ENCODE measurements at places on chromosomes 16 and 17. TPM values are rescaled to one million over a fixed set of nuclear protein-coding genes. Genes with fewer than 3 reads are reported as not detected.
A peak's percentile ranks its signal among the peaks of the same experiment; 100 is the strongest.

GRCh38 chr17:1880851-1881630 lies 51.2 kb downstream of the RPA1 start:
- DNase-seq: no peak

DNA sequence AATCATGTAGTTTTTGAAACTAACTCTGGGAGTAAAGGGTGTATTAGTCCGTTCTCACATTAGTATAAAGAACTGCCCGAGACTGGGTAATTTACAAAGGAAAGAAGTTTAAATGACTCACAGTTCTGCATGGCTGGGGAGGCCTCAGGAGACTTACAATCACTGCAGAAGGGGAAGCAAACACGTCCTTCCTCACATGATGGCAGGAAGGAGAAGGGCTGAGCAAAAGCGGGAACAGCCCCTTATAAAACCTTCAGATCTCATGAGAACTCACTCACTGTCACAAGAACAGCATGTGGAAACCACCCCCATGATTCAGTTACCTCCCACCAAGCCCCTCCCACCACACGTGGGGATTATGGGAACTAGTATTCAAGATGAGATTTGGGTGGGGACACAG lies 256.5 kb upstream of the TNRC6C start:
- DNase-seq: no peak

DNA sequence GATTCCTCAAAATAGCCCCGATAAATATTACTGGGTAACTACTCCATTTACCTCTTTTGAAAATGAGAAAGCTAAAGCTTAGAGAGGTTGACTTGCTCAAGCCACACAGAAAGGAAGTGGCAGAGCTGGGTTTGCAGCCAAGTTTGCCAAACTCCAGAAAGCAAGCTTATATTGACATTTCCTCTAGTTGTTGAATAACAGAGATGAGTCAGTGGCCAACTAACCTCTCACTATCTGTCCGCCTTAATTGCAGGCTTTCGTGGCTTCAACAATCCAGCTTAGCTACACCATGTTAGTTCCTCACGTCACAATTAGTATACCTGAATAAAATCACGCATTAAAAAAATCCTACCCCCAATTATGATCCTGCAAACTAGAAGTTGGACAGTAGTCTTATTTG lies 151.7 kb downstream of the CNTNAP4 start:
- peak; percentile 5 for DNase-seq

The TK1 gene
- 190 TPM for total RNA-seq

The OR1E1 gene
- not detected for total RNA-seq

The KCNH4 gene
- 0.37 TPM for total RNA-seq

The EXOC3L1 gene
- total RNA-seq: 0.72 TPM

DNA sequence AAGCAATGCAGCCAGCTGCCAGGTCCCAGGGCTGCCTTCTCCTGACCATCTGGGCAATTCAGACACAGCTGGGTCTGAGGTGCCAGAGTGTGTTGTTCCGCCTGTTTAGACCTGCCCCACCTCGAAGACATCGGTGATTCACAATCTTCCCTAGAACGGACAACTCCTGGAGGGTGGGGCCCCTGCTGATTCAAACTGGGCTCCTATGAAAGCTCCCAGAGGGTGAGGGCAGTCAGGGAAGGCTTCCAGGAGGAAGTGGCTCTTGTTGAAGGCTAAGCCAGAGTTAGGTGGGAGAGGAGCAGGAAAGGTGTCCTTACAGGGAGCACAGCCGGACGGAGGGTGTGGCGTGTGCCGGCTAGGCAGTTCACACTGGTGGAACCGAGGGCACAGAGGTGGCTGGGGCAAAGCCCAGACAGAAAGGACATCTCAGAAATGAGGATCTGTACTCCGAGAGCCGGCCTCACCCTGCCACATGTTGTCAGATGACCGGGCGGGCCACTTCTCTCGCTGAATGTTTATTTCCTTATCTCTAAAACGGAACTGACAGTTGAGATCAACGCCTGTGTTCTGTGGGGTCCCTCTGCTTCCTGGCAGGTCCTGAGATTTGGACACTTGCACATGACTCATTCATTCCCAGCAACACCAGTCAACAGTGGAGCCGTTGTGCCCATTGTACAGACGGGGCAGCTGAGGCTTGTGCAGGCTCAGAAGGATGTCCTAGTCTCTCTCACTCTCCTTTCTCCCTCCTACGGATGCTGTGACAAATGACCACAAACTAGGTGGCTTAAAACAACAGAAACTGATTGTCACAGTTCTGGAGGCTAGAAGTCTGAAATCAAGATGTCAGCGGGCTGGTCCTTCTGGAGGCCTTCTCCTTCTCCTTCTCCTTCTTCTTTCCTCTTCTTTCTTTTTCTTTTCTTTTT lies 26.9 kb upstream of the LITAF start:
- no peak for DNase-seq

GRCh38 chr17:59601130-59601529 lies 18.6 kb upstream of the CLTC start:
- no peak for DNase-seq

The CMTM2 gene
- not detected for total RNA-seq

DNA sequence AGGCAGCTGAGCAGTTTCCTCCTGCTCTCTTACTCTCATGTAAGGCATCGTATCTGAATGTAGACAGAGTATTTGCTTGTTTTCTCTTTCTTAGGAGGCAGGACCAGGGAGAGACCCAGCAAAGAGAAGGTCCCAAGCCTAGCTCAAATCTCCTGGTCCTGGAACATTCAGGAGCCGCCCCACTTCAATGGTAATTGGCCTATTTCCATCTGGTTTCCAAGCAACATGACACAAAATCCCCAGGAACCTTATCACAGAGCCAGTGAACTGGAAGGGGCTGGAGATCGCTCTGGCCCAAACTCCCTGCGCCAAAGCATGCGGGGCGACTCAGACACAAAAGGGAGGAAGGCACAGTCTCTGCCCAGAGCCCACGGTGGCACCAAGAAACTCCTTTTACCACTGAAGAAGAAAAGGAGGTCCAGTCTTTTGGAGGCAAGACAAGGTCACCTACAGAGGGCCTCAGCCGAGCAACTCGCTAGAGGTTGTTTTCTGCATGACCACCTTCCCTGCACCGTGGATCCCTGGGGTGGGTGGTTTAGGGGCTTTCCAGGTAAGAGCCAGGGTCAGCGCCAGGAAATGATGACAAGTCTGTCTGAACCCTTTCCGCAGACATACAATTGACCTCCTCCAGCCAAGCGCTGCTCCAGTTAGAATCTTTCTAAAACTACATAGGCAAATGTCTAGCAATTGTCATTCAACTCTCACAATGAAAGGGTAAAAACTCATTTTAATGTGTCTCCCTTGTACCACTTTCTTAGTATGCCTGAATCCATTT lies 394.7 kb downstream of the SOX9 start:
- DNase-seq: no peak

- DNase-seq: peak; percentile 29
These were observed 11.7 kb downstream of the SAMD14 start for GRCh38 chr17:50118076-50118827.

- no peak for DNase-seq
These were observed 348 bp upstream of the FTSJ3 start for GRCh38 chr17:63827801-63828221.

GRCh38 chr17:45755050-45755449 lies 29.1 kb upstream of the CRHR1 start:
- DNase-seq: no peak

GRCh38 chr17:47810200-47810821 lies 11.3 kb downstream of the OSBPL7 start:
- peak; percentile 100 for DNase-seq

The GAS2L2 gene
- not detected for total RNA-seq

The ENGASE gene
- total RNA-seq: 52.5 TPM

- no peak for DNase-seq
These were observed 22.5 kb upstream of the CMTR2 start for GRCh38 chr16:71311553-71312158.

- no peak for DNase-seq
These were observed 20.5 kb downstream of the DEXI start for GRCh38 chr16:10921536-10922327.

The VASN gene
- 2.8 TPM for total RNA-seq

GRCh38 chr17:48960834-48961515 lies 7.4 kb downstream of the GIP start:
- peak; percentile 41 for DNase-seq

DNA sequence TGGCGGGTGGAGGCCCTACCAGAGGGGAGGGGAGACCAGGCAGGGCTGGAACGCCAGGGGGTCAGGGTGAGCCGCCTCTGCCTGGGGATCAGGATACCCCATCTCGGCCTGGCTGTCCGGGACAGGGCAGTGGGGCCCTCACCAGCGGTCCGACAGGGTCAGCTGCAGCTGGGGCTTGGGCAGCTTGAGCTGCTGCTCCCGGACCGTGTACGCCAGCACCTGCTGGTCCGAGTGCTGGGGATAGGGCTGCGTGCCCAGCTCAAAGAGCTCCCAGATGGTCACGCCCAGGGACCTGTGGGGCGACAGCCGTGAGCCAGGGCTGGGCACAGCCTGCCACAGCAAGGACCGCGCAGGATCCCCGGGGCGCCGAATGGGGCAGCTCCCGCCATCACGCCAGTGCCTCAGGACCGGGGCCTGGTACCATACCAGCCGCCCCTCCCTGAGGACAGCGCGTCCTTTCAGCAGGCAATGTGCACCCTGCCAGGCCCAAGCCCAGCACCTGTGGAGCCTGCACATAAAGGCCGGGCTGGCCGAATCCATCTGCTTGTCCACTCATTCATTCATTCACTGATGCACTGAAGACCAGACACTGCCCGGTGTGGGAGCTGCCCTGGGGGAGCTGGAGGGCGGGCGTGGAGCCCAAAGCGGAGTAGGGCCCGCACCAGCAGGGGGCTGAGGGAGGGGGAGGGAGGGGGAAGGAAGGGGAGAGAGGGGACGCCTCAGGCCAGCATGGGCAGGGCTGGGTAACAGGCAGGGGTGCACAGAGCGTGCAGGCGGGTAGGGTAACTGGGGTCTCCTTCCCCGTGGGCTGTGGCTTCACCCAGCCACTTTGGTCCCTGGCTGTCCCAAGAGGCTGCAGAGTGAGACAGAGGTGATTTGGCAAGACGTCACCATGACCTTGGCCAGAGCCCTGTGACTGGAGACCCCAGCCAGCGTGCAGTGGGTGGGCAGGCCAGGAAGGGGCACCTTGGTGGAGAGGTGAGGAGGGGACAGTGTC lies 42.0 kb upstream of the PVALEF start:
- no peak for DNase-seq

DNA sequence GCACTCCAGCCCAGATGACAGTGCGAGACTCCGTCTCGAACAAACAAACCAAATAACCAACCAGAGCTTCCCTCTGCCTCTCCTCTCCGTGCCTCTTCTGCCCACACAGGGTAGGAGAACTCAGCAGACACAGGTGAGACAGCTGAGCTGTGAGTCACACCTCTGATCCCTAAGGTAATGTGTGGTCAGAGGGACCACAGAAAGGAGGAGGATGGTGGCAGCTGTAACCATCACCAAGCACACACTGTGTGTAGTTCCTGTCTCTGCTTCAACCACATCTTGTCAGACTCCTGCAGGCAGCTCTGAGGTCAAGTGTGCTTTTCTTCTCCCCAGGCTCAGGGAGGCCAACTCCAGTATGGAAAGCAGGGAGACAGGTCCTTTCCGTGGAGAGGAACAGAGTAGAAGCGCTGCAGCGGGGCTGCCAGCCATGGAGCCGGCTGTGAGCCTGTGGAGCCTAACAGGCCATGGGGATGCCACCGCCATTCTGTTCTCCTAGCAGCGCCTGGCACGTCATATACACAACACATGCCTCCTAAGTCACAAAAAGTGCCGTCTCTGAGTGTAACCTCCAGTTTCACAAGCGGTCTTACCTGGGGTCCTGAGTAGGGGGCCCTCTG lies 7.1 kb downstream of the NUDT16L1 start:
- no peak for DNase-seq

The KIF2B gene
- total RNA-seq: not detected

The ZNF423 gene
- 0.20 TPM for total RNA-seq

DNA sequence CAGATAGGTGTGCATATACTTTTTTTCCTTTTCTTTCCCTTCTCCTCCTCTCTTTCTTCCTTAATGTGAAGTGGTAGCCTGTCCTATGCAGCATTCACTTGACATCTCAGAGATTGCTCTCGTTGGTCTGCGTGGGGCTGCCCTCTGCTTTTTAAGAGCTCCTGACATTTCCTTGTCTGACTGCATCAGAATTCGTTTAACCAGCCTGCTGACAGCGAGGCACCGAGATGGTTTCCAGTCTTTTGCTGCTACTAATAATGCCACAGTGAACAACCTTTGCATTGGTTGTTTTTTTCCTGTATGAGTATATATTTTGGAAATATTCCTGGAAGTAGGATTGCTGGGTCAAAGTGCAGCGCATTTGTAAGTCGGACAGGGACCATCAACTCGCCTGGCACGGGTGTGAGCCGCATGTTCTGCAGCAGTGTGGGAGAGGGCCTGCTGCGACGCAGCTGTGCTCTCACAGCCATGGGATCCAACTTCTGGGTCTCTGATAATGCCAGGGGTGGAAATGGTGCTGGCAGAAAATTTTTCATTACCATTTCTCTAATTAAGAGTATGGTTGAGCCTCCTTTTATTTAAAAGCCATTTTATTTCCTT lies 154.3 kb downstream of the SNX29 start:
- no peak for DNase-seq

The PRSS36 gene
- total RNA-seq: 1.4 TPM

The ACSM2A gene
- total RNA-seq: not detected

DNA sequence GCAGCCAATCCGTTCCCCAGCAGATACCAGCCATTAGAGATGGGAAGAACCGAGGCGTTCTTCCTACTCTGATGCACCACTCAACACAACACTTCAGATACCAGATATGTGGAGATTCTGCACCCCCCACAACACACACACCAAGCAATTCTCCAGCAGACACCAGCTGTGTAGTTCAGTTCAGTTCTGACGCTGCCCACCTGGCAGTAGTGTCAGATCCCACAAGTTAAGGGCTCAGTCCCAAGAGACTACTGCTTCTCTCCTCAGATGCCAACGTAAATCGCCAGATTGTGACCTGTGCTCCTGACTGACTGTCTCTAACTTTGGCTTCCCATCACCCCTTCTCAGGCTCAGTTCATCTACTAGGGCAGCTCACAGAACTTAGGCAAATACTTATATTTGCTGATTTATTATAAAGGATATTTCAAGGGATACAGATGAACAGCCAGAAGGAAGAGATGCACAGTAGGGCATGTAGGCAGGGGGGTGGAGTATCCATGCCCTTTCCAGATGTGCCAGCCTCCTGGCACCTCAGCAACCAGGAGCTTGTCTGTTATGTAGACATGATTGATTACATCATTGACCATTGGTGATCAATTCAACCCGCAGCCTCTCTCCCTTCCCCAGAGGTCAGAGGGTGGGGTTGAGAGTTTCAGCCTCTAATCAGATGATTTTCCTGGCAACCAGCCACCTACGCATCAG lies 110.6 kb downstream of the PRKCA start:
- DNase-seq: no peak

Measured in Caco-2 (cell line).